ENCODE measurements at places on chromosomes 4 and X. TPM values are rescaled to one million over a fixed set of nuclear protein-coding genes. Genes with fewer than 3 reads are reported as not detected.

The PTPN13 gene
- 52.8 TPM for total RNA-seq

- DNase-seq, result no peak
Measured at GRCh38 chr4:41750121-41750625, 1.6 kb upstream of the PHOX2B start.

DNA sequence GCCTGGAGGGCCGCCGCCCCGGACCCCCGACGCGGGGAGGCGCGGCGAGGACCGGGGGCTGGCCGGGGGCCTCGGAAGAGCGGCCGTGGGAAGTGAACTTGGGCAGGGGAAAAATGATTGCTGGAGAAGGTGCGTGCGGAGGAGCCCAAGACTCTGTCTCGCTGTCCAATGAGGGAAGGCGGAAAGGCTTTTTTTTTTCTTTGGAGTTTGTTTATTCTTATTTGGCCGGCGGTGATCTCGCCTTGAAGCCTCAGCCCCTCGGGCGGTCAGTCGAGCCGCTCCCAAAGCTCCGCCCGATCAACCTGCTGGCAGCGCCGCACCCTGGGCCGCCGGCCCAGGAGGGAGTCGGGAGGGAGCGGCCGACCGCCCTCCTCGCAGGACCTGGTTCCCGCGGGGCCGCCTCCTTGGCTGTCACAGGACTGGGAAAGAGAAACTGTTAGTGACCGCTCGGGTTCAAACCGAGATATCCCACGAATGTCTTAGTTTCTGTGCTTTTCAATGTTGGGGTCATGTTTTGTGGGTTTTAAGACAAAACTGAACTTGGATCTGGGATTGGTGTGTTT, 2.5 kb downstream of the CPEB2 start:
- peak; percentile 87 for DNase-seq

DNA sequence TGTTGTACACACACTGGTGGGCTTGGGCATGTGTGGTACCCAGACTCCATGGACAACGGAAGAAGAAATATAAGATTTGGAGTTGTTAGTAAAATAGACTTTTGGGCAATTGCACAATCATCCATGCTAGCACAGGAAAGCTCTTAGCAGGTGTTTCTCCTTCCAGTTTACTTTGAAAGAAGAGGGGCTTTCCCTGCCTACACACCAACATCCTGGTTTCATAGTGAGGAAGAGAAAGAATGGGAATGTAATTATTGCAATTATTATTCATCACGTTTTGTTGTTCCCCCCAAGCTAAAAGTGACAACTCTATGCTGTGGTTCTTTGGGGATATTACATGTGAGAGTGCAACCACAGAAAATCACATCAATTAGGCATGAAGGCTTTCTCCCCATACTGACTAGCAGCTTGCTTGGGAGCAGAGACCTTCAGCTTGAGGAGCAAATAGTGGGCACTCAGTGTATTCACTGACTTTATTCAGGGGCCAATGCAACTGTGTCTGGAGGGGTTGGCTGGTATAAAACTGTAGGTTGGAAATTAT, 57.2 kb upstream of the PUDP start:
- no peak for DNase-seq

The SRPX gene
- 82.4 TPM for total RNA-seq
